ENCODE measurements at places on chromosomes 1 and 21.

DNA sequence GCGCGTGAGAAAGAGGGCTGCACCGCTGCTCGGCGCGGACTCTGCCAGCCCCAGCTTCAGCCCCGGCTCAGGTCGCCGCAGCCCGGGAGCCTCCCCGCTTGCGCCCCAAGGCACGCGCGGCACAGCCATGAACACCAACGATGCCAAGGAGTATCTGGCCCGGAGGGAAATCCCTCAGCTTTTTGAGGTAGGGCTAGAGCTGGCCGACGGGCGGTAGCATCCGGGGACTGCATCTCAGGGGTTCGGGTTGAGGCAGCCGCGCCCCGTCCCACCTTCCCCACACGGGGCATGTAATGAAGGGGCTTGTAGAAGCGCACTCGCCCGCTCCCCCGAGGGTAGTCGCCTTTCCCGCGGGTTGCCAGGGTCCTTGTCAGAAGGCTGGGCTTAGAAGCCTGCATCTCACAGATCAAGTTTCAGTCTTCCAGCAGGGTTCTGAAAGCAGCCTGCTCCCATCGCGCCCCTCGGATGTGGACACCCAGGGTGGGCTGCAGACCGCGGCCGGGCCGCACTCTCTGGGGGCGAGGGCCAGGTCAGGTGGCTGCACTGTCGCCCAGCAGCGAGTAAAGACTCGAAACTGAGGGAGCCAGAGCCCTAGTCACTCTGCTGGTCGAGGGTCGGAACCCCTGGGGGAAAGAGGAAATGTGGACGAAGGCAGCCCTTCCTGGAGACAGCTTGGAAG lies 507 bp downstream of the AK5 start:
- peak; percentile 89 for DNase-seq

DNA sequence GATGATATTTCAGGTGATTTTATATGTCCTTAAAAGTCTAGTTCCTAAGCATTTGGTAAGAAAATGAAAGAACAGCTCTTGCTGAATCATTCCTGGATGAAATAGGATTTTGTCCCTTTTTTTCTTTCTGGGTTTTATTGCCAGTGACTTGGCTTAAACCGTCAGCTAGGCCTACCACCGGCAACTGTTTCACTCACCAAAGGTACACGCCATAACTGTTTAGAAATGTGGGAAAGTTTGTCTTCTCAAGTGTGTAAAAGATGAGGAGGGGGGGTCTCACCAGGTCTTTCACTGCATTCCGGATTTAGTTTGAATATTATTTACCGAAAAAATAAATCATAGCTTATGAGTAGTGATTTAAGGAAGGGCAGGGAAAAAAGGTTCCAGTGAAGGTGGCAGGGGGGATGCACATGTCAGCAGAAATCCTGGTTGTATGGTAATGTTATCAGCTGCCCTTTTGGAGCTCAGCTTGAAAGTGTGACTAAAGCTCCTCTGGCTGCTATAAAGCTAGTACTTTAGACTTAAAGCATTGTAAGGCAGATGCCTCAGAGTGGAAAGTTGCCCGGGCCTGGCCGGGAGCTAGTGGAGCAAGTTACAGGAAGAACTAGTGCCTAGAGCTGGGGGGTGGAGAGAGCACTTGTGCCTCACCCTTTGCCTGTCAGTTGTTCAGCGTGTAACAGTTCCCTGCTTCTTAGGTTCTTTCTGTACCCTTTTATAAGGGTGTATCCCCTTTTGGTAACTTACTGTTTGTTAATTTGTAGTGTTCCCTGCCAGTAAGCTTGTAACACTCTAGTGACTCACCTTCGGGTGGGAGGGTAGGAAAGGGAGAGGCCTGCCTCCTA lies 3.1 kb downstream of the ATP1A1 start:
- DNase-seq = peak; percentile 65

DNA sequence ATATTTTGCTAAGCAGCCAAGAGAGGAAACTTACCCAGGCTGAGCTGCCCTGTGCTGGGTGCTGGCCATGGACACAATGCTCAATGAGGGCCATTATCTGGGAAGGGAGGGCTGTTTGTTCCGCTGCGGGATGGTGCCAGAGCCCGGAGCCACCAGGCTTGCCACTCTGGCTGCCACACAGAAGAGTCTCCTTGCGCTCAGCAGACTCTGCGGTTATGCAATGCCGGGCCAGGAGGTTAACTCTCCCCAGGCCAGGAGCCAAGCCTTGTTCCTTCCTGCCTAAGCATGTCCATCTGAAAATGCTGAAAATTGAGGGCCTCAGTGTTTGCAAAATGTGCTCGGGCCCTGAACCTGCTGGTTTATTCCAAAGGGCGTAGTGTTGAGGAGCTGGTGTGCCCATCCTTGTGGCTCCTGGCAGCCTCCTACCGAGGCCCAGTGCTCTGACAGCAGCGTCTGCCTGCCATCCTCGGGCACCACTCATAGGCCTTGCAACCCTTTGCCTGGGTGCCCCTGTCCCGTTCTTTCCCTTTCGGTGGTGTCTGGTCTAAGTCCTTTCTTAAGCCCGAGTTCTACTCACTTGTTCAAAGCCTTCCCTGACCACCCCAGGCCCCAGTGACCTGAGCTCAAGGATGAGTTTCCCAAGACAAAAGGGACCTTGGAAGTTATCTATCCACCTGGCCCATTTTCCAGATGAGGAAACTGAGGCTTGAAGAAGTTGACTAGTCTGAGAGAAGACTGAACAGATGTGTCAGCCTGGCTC lies 133.8 kb upstream of the EDN2 start:
- DNase-seq = no peak

DNA sequence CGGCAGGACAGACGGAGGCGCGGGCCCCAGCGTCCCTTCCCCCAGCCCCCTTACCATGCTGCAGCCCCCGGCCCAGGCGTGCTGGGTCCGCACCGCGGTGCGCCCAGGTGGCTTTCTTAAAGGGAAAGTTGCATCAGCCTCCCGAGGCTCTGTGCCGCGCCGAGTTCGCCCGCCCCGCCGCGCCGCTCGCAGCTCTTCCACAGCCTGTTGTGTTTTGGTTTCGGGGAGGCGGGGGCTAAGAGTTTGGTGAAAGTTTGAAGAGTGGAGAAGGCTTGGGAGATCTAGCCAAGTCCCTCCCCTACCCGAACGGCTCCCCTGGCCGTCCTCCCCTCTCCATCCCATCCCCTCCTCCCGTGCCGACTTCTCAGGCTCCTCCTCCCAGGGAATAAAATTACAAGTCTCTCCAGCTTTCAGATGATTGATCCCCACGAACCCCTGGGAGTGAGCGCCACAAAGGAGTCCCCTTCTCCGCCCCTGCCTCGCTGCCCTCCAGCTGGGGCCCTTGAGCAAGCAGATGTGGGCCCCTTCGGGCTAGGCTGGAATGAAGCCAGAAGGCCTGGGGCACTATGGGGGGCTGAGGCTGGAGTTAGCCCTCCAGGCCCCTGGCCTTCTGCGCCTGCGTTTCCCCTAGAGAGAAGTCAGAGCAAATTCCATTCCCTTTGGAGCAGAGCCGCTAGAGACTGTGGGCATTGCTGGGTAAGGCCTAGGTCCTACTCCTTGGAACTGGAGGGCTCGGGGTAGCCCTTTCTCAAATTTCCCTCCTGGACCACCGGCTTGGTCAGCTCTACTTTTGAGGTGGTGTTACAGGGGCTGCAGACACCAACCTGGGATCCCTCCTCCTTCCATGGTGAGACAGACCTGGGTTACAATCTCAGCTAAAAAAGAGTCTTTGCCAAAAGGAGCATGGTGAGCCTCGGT lies at the start of gene SLC6A9:
TSS of gene SLC6A9 (minus strand) at position 211 of the 918 bp plus-strand sequence. CDS start 7,185 bp downstream, outside the sequence.
- DNase-seq = peak; percentile 91

DNA sequence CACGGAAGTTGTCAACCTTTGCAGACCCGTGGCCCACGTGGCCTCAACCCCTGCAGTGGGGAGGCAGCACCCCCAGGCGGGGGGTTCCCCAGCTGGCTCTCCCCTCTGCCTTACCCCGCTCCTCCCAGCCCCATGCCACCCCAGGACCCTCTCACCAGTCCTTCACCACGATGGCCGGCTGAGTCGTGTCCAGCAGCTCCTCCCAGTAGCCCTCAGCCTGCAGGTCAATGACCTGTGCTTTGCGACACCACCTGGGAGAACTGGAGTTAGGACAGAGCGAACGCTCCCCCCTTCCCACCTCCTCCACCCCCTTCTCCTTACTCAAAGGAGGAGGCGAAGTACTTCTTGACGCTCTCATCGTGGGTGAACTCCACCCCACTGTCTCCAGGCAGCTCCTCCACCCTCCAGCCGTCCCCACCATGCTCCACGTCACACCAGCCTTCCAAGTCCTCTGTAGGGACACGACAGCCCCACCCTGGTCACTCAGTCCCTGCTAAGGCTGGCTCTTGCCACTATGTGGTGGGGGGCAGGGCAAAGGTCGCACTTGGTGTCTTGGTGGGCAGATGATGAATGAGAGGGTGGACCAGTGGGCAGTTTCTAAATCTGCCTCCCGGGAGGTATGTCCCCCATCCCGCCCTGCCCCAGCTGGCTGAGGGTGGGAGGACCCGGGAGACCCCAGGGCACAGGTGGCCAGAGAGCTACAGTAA lies 4.5 kb downstream of the FBXO2 start:
- DNase-seq = no peak

DNA sequence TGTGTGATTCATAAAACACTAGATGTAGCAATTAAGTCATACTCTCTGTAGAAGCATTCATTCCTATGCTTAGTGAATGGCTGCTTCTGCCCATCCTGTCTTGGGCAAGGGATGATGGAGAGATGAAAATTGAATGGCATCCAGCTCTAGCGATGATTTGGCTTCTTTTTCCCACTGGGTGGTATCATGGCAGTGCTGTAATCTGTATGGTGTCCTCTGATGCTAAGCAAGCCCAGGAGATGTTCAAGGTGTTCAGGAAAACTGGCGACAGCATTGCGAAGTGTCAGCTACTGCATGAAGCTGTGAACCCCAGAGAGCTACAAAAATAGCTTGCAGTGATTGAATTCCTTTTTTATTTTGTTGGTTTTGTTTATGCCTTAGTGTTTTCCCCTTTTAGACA lies 48.9 kb upstream of the LEPR start:
- no peak for DNase-seq

GRCh38 chr1:47618830-47619229 lies 181.0 kb downstream of the FOXD2 start:
- no peak for DNase-seq

DNA sequence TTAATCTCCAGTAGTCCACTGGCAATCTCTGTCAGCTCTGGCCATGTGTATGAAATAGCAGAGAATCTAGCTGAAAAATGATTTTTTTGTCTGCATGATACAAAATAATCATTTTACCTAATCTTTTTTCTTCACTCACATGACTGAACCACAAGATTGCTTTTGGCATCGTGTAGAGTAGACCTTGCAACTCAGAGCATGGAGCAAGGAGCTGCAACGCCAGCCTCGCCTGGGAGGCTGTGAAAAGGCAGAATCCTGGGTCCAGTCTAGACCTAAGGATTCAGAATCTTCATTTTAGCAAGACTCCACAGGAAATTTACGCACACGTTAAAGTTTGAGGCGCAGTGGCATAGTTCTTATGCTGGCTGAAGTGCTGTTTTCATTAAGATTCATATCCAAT lies 40.2 kb downstream of the TOMM20 start:
- no peak for DNase-seq

- no peak for DNase-seq
Measured at GRCh38 chr1:47536646-47537118, 98.8 kb downstream of the FOXD2 start.

DNA sequence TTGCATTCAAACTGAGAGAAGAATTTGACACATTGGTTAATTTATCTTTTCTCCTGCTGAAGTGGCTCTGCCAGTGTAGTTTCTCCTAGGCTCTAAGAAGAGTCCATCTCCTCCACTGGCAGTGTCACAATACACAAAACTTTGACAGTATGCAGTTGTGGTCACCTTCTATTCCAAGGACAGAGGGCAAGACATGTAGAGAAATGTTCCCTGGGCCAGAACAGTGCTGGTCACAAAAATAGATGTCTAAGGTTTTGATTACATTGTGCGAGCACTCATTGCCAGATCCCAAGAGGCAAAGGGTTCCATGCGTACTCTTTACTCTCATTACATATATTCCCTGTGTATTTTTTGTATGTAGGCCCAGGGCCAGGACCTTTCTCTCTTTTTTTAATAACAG lies 148.1 kb upstream of the UBE2U start:
- DNase-seq = no peak

- no peak for DNase-seq
Measured at GRCh38 chr21:35614396-35614921, 445.9 kb downstream of the SETD4 start.

DNA sequence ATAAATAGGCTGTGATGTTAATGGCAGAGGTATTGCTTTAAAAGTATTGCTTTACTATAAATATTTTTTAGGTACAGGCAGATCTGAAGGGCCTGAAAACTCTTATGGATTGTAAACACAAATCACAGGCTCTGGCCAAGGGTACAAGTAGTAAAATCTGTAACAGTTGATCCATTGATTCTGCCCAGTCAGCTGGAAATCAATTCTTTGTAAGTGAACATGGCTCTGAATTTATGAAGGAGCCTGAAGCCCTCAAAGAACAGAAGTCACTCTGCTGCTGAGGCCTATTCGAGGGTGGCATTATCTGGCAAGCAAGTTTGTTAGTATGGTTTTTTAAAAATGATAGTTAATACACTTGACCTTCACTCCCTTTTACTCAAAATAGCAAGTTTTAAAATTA lies 834.0 kb upstream of the TMPRSS15 start:
- DNase-seq = no peak

DNA sequence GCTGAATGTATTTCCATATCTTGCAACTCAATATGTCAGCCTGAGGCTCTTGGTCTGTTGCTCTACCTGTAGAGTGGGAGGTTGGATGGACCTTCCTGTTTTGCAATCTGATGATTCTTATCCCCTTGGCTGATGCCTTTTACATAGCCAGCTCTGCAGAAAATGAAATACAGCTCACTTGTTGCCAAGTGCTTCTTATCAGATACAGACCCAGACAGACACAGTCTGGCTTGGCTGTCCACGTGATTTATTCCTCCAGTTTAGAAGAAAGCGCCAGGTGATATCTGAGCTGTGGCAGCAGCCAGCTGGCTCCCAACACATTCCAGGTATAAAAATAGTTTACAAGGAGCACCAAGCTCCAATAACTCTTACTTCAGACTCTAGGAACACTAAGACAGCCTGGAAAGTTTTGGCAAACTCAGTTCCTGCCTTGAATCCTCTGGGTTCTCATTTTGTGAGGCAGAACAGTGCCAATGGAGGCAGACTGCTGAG lies 479.2 kb upstream of the USP24 start:
- no peak for DNase-seq

DNA sequence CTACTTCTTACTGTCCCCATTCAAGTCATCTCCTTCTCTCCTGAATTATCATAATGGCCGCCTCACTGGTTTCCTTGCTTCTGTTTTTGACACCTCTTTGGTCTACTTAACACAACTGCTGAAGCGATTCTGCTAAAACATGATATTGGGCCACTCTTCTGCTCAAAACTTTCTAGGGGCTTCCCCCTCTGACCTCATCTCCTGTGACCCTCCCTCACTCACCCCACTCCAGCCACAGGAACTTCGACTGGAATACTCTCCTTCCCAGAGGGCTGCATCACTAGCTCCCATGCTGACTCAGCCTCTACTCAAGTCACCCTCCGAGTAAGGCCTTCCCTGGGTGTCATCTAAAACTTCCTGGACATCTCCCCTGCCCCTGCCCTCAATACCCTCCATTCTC lies 35.7 kb downstream of the NRIP1 start:
- DNase-seq = no peak
